ENCODE measurements at places on chromosomes 5 and 9.

DNA sequence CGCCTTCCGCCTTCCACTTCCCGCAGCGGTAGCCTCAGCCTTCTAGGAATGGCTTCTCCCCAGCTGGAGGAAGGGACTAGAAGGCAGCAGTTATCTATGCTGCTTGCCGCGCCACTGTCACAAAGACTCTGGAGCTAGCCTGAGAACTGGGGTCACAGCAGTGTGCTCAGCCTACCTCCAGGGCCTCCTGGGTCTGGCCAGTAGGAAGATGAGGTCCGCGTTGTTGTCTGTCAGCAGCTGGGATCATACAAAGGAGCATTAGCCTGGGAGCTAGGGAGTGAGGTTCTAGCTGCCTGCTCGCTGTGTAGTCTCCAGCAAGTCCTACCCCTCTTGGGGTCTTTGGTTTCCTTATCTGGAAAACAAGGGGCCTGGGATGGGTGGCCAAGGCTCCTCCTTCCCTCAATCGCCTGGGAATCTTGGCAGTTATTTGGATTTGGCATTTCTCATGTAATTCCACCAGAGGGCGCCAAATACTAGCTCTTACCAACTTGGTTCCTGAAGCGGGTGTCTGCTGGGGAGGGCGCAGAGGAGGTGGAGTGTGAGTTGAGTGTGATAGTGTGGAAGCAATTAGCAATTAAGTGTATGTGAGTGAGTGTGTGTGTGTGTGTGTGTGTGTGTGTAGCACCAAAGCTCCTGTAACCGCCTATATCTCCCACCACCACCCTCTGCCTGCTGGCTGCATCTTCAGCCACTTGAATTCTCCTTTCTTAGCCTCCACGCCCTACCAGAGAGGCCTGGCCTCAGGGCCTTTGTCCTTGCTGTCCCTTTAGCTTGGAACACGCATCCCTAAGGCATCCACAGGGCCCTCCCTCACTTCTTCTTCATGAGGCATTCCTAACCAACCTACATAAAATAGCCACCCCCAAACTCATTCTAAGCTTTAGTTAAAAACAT, 97.1 kb downstream of the ENTREP1 start:
- DNase-seq, result peak; percentile 24

DNA sequence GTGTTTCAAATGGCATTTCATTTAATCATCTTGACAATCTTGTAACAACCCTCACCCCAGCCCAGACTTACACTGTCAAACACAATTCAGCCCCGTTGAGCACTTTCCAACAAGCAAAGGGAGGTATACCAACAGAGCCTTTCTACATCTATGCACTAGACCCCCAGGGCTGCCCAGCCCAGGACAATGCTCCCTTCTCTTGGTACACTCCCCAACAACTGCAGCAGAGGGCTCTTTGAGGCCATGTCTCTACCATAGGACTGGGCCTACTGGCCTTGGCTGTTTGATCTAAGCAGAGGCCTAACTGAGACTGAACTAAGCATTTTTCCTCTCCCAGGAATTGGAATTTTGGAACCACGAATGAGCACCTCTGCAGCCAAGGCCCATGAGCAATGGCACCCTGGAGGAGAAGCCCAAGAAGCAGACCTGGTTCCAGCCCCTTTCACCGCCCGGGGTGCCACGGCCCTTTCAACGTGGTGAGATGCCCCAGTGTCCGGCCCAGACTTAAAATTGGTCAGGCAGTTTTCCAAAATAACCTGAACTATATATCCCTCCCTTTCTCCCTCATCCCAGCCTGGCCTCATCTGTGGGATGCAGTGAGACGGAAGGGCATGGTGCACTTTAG, 43.6 kb downstream of the B4GALT1 start:
- DNase-seq, result no peak

GRCh38 chr9:132154863-132155567, 6.8 kb upstream of the NTNG2 start:
- no peak for DNase-seq

- peak; percentile 68 for DNase-seq
Measured at GRCh38 chr9:133478851-133479711, at the start of gene SLC2A6. Gene SLC2A6, minus strand, starts transcription at chr9:133479099. Its CDS starts 40 bp downstream, at chr9:133479059.

DNA sequence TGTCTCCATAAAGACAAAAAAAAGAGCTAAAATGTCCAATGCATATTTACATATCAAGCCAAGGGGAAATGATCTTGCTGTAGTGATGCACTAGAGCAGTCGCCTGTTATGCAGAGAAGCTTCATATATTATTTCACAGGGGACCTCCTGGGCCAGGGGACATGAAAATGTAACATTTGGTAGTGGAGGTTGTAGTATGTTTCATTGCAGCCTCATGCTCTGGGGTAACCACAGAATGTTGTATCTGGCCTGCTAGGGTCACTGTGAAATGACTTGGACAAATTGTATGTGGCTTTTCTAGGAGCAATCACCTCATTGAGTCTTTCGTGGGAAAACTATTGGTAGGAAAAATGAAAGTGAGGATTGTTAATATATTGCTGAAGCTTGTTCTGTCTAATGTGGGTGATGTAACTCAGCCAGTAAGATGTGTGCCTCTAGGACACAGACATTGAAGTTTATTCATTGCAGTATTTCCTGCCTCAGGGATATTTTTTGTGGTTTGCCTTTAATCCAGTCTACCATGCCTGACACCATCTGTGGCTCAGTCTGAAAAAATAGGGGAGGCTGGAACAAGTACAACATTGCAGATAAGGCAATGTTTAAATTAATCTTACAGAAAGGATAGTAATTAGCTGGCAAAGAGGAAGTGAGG, 430.8 kb upstream of the TNC start:
- DNase-seq, result no peak

GRCh38 chr5:136028782-136029742, at the start of gene TGFBI:
Gene TGFBI, plus strand, starts transcription at chr5:136028988. Its CDS starts 68 bp downstream, at chr5:136029056.
- DNase-seq, result no peak
